ENCODE measurements at places on chromosomes 6 and 20.

DNA sequence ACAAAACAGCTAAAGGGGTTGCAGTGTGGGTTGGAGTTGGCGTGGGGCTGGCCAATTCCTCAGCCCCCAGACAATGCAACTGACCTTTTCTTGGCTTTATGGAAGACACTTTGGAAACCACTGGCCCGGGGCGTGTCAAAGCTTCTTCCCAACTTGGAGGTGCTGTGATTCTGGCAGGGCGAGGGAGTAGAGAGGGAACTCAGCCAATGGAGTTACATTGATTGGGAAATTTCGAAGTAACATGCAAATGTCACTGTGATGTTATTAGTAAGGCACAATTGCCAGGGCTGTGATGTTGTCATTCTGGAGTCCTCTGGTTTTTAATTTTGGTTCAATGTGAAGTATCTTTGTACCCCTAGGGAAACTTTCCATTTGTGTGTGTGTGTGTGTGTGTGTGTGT lies 41.5 kb upstream of the EPB41L1 start:
- DNase-seq, result no peak

GRCh38 chr20:32894711-32895355 lies 36.1 kb downstream of the EFCAB8 start:
- DNase-seq, result no peak

- DNase-seq, result no peak
Measured at GRCh38 chr20:31617432-31618104, 12.5 kb downstream of the ID1 start.

GRCh38 chr6:157885211-157885788 lies 62.3 kb downstream of the SNX9 start:
- no peak for DNase-seq

GRCh38 chr20:62780696-62781095 lies 15.6 kb upstream of the MRGBP start:
- no peak for DNase-seq

DNA sequence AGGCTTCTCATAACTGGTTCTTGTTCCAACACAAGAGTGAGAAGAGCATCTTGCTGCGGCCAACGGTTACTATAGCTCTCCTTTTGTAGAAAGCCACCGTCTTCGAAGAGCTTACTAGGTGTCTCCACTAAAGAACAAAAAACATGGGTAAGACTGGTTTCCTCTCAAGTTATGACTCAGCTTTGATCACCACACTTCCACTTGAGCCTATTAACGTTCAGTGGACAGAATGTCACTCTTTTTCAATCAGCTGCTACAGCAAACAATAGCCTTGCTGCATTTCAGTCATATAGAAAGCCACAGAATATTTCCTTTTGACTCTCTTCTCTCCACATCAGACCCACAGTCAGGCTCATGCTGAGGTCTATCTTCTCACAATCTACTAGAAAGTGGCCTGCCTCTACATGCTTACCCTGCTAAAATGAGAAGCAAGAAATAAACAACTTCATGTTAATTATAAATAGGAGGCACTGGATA lies 243.5 kb upstream of the PREP start:
- no peak for DNase-seq

- peak; percentile 87 for DNase-seq
Measured at GRCh38 chr6:11315743-11316437, 83.4 kb upstream of the NEDD9 start.

GRCh38 chr6:12060780-12061609 lies 48.9 kb downstream of the HIVEP1 start:
- no peak for DNase-seq

DNA sequence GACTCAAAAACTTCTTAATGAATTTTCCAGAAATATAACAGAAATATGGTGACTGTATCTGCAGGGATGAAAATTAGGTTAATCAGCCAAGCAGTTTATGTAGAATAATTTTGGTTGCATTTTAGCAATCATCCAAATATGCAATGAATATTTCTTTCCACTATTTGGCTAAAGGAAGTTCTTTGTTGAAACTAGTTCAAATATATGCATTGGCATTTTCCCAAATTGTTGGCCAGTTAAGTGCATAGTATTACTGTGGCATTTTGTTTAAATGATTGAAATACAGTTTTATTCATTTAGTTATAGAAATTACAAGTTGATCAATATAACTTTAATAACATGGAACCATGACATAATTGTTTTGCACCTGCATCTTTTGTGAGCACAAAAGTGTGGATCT lies 115.5 kb downstream of the DOK5 start:
- no peak for DNase-seq

DNA sequence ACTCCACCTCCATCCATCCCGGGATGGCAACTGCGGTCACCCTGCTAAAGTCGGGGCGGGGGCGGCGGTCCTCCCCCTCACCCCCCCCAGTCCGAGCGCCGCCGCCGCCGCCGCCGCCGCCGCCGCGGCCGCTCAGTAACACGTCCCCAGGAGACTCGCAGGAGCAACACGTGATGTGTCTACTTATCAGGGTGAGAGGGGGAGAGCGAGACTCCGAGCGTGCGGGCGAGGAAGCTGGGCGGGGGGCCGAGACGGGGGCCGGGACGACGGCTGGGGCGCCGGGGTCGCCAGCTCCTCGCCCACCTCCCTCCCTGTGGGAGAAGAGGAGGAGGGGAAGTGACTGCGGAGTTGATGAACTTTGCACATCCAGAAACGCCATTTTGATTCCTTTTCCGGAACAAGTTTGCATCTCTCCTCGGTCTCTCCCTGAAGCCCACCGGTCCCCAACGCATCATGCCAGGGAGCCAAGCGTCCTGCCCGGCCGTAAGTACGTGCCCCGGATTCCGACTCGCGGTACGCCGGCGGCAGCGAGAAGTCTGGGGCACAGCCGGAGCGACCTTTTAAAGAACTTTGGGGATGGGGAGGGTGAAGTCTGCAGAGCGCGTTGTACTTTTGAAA lies at the start of gene RREB1:
RREB1 (plus strand) TSS at position 384 of the 618 bp plus-strand sequence. CDS start 73,951 bp downstream, outside the sequence.
- no peak for DNase-seq

DNA sequence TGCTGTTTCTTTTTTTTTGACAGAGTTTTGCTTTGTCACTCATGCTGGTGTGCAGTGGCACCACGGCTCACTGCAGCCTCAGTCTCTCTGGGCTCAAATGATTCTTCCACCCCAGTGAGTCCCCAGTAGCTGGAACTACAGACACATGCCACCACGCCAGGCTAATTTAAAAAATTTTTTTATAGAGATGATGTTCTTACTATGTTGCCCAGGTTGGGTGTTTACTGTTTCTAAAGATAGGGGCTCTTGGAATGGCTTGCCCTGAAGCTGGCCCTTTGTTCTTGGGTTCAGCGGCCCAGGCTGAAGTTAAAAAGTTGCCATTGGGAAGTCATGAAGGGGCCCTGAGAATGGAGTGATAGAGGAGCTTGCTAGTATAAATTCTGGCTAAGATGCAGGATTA lies 16.5 kb downstream of the RALGAPB start:
- DNase-seq, result no peak

DNA sequence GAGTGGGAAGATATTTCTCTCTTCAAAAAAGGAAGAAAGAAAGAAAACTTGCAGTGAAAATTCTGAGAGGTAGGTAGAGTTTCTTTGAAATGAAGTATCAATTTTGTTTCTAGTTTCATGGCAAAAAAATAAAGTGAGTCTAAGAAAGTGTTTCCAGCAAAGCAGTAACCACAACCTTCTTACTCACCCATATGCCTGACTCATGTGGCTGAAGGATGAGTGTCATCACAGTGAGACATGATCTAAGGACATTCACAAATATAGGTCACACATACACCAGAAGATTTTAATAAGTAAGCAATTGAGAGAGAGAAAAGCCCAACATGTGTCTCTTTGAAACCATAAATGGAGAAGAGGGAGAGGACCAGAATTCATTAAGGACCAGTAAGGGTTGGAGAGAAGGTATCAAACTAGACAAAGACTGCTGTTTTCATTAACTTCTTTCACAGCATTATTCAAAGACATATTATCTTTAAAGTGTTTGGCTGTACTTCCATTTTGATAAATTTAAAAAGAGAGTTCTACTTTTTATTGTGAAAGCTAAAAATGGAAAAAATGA lies 169.5 kb downstream of the FRK start:
- no peak for DNase-seq

DNA sequence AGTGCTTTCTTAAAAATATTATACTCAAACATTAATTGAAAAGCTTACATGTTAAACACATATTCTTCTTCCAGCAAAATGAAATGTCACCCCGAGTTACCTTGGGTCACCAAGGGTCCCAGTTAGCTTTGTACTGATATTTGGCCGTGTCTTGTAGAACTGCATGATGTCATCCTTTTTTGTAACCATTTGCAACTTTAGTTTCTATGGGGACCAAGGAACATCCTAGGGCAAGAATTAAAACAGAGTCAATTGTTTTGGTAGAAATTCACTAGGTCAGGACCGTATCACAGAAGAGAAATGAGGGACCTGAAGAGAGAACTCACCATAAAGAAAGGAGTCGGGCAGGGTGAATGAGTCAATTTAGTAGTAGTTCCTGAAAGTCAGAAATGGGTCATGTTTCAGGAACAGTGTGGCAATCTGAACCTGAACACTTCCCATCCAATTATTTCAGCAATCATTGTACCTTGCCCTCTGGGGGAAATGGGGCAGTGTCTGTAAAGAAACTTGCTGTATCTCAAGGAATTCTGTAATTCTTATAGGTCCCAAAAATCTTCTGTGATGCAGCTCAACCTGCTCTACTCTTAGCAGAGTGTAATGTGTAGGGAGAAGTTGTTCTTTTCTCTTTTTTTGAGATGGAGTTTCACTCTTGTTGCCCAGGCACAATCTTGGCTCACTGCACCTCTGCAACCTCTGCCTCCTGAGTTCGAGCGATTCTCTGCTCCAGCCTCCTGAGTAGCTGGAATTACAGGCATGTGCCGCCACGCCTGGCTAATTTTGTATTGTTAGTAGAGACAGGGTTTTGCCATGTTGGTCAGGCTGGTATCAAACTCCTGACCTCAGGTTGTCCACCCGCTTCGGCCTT lies 5.3 kb upstream of the AKAP7 start:
- no peak for DNase-seq

GRCh38 chr6:83511901-83512681 lies at the start of gene PRSS35:
PRSS35 (plus strand) TSS chr6:83512534; CDS start chr6:83523442, 10,908 bp downstream.
- DNase-seq, result no peak

GRCh38 chr6:11785774-11786579 lies 7.4 kb upstream of the ADTRP start:
- no peak for DNase-seq

DNA sequence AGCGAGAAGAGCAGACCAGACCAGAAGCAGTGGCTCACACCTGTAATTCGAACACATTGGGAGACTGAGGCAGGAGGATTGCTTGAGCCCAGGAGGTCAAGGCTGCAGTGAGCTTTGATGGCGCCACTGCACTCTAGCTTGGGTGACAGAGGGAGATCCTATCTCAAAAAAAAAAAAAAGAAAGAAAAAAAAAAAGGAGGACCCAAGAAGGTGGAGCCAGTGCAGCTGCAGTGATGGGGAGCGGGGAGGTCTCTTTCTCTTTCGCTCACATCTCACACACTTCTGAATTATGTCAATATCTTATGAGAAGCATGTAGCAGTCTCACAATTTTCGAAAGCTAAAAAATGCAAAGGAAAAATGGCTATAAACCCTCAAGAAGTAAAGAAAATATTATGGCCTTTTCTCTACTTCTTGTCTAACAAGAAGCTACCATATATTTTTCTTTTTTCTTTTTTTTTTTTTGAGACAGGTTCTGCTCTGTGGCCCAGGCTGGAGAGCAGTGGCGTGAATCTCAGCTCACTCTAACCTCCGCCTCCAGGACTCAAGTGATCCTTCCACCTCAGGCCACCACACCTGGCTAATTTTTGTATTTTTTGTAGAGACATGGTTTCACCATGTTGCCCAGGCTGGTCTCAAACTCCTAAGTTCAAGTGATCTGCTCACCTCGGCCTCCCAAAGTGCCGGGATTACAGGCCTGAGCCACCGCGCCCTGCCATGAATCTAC lies 3.8 kb upstream of the SPO11 start:
- DNase-seq, result no peak

- DNase-seq, result no peak
Measured at GRCh38 chr6:41157323-41157722, 3.2 kb upstream of the TREML1 start.

DNA sequence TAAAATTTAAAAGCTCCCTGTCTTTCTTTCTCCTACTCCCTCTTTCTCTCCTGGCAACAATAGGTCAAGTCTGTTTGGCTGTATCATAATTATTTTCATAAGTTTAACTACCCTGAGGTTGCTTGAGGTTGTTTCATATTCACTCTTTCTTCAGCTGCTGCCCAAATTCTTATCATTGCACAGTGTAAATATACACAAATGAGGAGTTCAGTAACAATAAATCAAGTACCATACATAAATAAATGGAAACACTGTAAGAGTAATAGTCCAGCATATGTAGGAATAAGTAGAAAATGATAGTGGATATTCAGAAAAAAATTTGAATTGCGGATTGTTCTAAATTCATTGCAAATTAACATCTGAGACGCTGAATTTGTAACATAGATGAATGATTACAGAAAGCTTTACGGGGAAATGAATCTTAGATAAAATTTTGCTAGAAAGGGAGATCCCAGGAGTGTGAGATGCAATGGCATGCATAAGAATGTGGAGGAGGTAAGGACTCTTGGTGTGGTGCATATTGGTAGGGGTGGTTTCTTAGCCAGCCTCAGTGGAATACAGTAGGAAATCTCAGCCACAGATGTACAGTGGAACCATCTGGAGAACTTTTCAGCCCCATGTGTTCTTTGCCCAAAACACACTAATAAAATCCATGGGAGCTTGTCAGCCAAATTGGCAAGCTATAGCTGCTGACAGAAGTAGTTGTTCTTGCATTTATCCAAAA lies 480.7 kb downstream of the HTR1B start:
- DNase-seq, result no peak

DNA sequence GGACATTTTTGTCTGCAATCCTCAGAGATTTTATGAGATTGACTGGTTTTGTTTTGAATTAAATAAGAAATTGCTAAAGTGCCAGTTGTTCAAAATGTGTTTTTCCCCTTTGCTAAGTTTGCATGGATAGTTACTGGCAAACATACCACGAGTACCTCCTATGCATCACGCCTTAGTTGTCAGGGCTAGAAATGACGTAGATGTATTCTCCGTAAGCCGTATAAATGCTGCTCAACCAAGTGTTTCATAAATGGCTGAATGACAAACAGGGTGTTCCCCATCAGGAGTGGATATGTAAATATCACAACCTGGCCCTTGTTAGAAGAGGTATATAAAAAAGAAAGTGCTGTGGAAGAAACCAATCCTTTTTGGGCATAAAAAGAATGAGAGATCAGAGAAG lies 341.1 kb upstream of the ZFP64 start:
- no peak for DNase-seq

- DNase-seq, result no peak
Measured at GRCh38 chr6:68741501-68742386, 106.7 kb downstream of the ADGRB3 start.

GRCh38 chr6:168605964-168606363 lies 165.0 kb downstream of the SMOC2 start:
- no peak for DNase-seq

GRCh38 chr6:138948546-138949179 lies 39.4 kb downstream of the REPS1 start:
- no peak for DNase-seq

- no peak for DNase-seq
Measured at GRCh38 chr6:65610746-65611145, 96.3 kb downstream of the EYS start.

DNA sequence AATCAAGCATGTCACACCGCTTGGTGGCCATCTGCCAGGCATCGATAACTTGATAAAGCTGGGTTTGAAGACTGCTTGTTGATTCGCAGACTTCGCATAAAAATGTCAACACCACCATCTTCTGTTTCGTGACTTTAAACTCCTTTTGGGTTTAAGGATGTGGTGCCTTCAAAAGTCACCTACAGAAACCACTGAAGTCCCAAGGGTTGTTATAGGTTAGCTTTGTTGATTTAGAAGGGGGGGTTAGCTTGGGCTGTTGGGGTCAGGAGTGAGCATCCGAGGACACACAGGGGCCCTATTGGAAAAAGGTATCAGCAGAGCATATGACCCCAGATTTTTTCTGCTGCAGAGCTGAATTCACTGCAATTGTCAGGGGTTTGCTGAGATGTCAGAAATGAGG lies 76.7 kb upstream of the SSTR4 start:
- DNase-seq, result no peak
